ENCODE measurements at places on chromosomes 6 and 20.

DNA sequence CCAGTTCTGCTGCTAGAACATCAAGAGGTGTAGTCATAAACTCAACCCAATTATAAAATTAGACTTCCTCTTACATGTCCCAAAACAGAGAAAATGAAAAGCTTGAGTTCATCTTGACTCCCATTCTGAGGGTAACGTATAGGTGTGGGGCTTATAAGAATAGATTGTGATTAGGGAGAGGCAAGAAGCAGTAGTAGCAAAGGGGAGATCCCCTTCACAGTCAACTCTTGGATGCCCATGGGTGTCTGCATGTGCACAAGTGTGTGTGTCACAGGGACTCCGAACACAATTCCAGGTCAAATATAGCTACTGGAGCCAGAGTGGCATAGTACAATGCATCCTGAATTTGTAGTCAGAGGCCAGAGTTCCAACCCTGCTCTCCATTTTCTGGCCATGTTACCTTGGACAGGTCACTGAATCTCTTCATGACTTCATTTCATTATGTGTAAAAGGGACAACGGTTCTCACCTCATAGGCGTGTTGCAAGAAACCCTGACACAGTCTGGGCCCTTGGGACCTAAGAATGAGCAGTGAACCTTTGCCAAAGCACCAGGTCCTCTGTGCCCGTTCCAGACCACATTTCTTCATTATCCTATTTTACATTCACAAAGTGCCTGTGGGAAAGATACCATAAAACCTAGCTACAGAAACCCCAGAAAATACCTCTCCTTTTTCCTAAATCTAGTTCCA lies 11.8 kb downstream of the GSTA4 start:
- DNase-seq = no peak

DNA sequence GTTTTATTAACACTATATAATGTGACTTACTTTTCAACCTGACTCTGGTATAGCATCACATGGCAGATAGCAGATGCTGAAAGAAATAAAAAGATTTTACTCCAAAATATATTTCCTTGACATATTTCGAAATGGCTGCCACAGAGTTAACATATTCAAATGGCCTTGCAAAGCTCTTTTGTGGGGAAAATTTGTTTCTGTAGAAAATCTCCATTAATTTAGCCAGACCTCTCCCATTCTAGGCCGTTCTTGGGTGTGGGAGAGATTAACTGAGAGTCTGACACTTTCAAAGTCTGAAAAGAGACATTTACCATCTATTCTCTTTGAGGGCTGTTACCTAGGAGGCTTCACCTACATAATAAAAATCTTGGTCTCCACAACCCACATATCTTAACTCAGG lies 217.2 kb downstream of the OTOR start:
- DNase-seq = no peak

DNA sequence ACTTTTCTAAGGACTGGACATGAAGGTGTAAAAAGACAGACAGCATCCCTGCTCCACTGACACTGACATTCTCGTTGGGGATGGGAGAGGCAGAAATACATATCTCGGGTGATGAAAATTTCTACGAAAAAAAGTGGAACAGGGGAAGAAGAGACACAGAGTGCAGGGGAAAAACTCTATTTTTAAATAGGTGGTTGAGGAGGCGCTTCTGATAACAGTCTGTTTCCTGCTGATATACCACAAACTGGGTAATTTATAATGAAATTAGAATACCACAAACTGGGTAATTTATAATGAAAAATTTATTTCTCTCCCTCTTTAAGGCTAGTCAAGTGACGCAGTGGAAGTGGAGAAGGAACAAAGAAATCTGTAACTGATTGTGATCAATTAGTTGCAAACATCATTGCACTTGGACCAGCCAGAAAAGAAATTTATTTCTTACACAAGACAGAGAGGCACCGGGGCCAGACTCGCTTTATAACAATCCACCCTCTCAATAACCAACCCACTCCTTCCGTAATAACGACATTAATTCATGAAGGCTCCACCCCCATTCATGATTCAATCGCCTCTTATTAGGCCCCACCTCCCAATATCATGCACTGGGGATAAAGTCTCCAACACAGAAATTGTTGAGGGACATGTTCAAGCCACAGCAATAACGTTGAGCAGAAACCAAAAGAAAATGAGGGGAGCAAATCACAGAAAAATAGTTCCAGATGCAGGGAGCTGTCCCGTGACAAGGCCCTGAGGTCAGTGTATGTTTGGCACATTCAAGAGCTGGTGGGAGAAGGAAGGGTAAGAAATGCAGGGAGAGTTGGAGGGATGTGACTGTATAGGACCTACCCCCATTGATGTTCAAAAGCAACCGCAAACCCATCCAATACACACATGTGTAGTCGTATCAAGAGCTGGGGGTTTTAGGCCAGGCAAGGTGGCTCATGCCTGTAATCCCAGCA lies 6.6 kb upstream of the SRSF6 start:
- DNase-seq = no peak

DNA sequence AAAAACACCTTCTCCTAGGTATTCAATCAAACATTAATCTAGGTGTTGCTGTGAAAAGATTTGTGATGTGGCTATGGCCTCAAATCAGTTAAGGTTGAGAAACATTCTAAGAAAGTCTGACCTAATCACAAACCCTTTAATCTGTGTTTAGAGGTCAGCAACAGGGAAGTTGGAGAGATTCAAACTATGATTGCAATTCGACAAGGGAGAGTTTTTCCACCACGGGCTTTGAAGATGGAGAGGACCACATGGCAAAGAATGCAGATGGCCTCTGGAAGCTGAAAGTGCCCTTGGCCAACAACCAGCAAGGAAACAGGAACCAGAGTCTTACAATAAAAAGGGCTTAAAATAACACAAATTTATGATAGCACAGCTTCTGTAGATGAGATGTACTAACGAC lies 29.6 kb upstream of the LGSN start:
- DNase-seq = peak; percentile 16

- DNase-seq = no peak
Observed at GRCh38 chr6:137827977-137828810, 38.9 kb upstream of the TNFAIP3 start.

DNA sequence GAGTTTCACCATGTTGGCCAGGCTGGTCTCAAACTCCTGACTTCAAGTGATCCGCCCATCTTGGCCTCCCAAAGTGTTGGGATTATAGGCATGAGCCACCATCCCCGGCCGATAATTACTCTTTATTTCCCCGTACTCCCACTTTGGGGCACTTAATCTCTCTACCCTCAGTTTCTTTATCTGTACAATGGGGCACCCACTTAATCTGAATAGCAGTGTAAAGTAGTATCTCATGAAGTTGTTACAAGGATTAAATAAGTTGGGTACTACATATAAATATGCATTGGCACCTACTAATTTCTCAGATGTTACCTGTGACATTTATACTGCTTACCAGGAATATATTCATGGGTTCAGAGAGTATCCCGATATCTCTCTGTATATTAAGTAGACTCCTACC lies 15.2 kb downstream of the GINM1 start:
- DNase-seq = no peak

GRCh38 chr6:43328528-43328927 lies 19.9 kb upstream of the CRIP3 start:
- DNase-seq = no peak

DNA sequence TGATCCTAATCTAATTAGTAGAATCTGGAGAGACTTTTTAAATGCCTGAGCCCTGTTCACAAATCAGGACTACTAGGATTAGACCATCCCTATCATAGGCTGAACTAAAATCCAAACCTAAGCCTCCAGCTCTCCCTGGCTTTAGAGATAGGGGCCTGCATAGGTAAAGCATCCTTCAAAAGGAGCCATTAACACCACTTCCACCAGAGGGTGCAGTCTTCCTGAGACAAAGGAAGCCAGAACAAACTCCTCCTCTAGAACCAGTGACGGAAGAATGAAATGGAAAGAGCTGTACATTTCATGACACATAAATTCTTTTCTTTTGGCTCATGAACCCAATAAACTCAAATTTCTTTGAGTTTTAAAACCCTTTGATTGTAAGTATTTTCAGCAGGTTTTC lies 291.2 kb upstream of the ADGRB3 start:
- peak; percentile 78 for DNase-seq

DNA sequence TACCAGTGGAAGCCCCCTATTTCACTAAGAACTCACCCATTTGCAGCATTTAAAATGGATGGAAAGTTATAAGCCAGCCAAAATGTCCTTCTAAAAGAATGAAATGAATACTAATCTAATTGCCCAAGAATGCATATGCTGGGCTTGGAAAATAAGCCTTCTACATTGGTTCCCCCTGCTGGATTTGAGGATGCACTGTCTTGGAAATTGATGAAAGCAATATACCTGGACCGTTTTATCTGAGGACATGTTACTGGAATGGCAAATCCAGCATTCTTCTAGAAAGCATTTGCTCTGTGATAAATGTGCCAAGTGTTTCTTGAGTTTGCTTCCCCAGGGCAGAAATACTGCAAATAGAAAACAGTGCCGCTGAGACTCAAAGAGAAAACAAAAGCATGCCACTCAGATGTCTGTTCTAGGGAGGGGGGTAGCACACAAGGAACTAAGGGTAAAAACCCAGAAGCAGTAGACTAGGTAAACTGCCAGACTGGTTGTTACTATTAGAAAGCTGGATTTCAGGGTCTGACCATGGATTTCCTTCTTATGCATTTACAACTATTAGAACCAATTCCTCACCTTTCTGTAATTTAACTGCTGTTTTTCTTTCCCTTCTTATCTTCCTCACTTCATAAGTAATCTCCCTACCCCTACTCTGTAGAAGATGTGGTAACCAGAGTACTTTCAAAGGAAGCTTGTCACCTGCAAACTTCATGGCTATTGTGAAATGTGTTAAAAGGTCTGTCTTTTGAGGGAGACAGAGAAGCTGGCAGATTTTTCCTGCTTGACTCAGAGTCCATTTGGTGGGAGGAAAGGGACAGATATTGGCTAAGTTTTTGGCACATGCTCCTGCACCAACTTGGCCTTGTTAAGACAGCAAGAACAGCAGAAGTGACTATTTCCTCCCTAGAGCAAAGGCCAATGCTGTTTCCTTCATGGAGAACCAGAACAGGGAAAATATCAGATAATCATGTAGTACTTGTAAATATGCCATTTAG lies 642.6 kb downstream of the KIF16B start:
- peak; percentile 61 for DNase-seq

DNA sequence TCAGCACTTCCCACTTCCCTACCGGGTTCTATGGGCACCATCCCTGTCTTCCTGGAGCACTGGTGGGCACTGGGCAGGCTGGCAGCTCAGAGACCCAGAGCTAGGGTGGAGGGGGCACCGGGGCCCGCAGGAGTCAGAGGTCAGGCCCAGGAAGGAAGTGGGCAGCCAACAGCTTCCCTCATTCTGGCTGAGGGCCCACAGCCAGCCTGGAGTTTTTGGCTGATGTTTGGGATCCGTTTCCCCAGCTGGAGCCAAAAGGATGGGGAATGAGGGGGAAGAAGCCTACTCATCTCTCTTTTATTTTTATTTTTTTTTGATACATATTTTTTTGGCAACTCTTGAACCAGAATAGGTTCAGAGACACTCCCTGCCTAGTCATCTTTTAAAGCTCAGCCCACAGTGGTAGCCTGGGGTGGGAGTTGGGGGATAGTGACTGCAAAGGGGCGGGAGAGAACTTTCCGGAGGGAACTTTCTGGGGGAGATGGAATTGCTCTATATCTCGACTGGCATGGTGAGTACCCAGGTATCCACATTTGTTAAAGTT lies 54.2 kb upstream of the MLN start:
- no peak for DNase-seq

DNA sequence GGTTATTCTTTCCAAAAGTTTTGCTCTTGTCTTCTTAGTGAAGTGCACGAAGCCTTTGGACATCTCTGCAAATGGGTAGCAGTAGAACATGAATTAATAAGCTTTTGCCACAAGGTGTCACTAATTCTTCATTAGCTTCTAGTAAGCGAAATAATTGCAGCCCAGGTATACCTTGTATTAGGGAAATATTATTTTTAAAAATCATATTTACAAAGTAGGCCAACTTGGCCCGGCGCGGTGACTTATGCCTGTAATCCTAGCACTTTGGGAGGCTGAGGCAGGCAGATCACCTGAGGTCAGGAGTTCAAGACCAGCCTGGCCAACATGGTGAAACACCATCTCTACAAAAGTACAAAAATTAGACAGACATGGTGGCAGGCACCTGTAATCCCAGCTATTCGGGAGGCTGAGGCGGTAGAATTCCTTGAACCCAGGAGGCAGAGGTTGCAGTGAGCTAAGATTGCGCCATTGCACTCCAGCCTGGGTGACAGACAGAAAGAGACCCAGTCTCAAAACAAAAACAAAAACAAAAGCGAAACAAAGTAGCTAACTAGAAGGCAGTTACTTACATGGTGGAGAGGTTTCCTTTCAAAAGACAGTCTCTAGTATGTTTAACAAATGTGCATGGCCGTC lies 8.8 kb upstream of the RSPH3 start:
- DNase-seq = peak; percentile 6

- no peak for DNase-seq
Observed at GRCh38 chr20:12112665-12113064, 195.0 kb downstream of the BTBD3 start.

- no peak for DNase-seq
Observed at GRCh38 chr20:51386586-51386985, 155.9 kb downstream of the NFATC2 start.

GRCh38 chr6:159826004-159826403 lies 25.9 kb downstream of the PNLDC1 start:
- DNase-seq = no peak

DNA sequence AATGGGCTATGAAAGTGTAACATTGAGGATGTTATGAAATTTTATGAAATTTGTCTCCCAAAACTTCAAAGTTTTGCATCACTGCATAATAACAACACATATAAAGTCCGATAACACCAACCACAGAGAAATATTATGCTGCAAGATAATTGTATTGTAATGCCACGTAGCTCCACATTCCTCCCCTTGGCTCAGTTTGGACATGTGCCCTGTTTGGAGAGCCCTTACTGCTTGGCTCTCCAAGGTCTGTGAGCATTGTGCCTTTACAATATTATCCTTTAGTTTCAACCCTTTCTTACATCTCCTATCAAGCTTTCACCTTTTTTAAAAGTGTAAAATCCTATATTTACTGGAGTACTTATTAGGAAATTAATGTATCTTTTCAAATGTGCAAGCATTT lies 10.8 kb downstream of the HBS1L start:
- no peak for DNase-seq

DNA sequence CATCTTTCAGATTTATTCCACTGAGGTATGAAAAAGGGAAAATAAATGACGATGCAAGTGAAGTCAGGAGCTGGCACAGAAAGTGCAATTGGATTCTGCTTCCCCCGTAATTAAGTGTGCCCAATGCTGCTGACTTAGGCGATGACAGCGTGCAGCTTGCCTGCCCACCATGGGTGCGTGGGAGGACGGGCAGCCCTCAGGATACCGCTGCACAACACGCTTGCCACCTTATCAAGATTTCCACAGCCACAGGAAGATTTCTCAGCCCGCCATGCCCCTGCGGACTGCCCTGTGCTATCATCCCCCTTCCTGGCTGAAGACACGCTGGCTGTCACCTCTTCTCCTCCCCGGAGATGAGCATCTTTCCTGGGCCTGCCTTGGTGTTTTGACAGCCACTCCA lies 103.3 kb upstream of the BACH2 start:
- no peak for DNase-seq

DNA sequence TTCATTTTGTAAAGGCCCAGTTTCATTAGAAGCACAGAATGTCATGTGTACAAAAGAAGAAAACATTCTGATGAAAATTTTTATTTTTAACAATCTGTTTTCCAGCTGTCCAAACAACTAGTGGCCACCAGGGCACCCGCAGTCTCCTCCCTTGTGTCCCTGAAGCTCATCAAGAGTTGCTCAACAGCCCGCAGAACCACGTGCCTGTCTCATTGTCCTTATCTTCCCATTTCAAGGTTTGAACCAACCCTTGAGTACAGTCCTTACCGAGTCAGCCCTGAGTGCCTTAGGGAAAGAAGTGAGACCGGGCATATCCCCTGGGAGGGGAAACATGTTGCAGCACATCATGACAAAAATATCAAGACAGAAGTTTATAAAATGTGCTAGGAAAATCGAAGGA lies 15.9 kb upstream of the ZNF133 start:
- no peak for DNase-seq

All from fibroblast of skin of abdomen (primary cell).